Muscle of leg (tissue), 16 donors: ENCODE measurements at places on chromosomes 4 and X.

- DNase-seq: peak; percentile 53
Observed at GRCh38 chrX:153491351-153491914, 3.3 kb upstream of the BGN start.

DNA sequence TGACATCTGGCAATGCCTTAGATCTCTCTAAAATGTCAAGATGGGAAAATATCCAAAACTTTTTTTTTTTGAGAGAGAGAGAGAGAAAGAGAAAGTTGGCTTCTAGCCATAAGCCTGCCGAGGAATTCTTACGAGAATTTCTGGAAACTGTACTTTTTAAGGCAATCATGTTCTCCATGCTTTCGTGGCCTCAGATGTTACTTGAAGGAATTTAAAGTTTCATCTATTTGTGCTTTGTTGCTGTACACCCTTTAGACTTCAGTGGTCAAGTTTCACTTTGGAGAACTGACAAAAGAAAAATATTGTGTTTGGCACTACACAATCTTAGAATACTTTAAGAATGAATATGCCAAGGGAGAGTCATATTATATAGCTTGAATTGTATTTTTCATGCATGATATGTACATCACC lies 53.9 kb downstream of the FAT4 start:
- DNase-seq: peak; percentile 85

- DNase-seq: no peak
Observed at GRCh38 chr4:9800848-9801247, 19.4 kb downstream of the DRD5 start.

GRCh38 chr4:180652533-180652932 lies 1590.7 kb upstream of the TENM3 start:
- no peak for DNase-seq

GRCh38 chr4:169841776-169842175 lies 84.0 kb upstream of the HPF1 start:
- no peak for DNase-seq

DNA sequence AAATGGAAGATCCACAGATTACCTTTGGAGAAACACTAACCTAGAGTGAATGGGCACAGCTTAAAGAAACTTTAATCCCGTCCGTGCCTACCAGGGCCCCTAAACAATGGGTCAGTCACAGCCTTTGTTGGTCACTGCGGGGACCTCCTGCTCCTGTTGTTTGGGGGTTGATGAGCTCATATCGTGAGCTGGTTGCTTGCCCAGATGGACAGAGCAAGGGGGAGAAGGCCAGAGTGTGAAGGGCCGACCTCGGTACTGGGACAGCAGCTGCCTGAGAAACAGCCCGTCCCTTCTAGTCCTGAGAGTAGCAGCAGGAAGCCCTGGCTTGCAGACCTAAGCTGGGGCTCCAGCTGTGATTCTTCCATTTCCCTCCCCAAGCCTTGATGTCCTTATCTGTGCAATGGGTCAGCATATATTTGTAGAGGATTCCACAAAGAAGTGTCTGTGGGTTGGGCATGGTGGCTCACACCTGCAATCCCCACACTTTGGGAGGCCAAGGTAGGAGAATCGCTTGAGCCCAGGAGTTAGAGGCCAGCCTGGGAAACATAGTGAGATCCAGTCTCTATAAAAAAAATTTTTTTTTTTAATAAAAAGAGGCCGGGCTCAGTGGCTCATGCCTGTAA lies 69.6 kb upstream of the SLC34A2 start:
- DNase-seq: no peak

- no peak for DNase-seq
Observed at GRCh38 chrX:45851434-45851991, 650.8 kb upstream of the DIPK2B start.

DNA sequence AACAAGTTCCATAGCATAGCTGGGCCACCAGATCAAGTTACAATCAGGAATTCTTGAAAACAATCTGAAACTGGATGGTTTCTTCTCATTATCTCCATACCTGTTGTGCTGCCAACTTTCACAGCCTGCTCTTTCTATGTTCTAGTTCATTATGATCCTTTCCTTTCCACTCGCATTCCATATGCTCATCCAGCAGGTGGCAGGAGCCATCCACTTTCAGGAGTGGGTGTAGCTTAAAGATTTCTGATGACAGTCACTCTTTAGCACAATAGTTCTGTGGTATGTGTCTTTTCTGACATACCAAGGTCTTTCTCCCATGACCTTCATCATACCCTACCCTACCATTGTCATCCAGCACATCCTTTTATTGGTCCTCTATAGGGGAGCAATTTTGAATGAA lies 46.4 kb downstream of the PAGE2 start:
- peak; percentile 42 for DNase-seq

DNA sequence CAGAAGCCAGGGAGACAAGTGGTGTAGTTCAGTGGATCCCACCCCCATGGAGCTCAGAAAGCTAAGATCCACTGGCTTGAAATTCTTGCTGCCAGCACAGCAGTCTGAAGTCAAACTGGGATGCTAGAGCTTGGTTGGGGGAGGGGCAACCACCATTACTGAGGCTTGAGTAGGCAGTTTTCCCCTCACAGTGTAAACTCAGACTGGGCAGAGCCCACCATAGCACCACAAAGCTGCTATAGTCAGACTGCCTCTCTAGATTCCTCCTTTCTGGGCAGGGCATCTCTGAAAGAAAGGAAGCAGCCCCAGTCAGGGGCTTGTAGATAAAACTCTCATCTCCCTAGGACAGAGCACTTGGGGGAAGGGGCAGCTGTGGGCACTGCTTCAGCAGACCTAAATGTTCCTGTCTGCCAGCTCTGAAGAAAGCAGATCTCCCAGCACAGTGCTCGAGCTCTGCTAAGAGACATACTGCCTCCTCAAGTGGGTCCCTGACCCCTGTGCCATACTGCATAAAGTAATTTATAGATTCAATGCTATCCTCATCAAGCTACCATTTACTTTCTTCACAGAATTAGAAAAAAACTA lies 163.2 kb downstream of the HHIP start:
- no peak for DNase-seq

DNA sequence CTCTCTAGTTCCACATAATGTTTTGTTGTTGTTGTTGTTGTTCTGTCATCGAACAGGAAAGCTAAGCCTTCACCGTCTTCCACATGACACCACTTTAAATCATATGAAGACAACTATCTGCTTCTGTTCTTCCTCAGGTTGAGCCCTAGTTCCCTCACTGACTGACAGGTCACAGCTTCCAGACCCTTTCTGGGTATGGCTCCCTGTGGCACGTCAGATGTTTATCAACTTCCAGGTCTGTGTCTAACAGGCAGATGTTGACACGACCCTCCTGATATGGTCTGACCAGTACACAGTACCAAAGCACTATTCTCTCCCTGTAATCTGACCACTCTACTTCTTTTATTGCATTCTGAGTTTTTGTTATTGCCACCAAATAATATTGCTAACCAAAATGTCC lies 51.4 kb downstream of the PRDM5 start:
- no peak for DNase-seq

DNA sequence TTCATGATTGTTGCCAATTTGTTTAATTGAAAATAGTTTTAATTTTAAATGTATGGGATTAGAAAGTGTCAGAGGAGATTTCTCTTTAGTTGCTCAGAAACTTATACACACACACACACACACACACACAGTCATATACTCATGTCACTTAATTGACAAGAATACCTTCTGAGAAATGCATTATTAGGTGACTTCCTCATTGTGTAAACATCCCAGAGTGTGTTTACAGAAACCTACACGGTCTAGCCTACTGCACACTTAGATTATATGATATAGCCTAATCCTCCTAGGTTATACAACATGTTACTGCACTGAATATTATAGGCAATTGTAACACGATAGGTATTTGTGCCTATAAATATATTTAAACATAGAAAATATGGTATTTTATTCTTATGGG lies 1327.4 kb downstream of the FSTL5 start:
- no peak for DNase-seq

DNA sequence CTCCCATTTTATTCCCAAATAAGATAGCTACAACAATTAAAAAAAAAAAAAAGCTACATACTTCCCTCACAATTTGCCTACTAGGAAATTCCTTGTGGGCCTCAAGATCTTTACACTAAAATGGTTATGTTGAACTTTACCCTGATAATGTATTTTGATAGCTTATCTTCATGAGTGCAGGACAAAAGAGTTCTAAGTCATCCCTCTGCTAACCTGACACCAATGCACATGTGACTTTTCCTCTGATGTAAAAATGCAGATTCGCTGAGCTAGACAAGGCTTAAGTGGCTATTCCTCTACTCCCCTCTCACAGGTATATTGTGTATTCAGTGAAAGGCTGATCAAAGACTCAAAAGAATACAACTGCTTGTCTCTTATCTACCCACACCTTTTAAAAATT lies 22.5 kb downstream of the ELF2 start:
- DNase-seq: no peak

- peak; percentile 79 for DNase-seq
Observed at GRCh38 chr4:164977243-164978164, at the start of gene TRIM61. Gene TRIM61, minus strand, starts transcription at chr4:164977657. Its CDS starts 7,655 bp downstream, at chr4:164970002.
